ENCODE measurements at places on chromosomes 7 and 10. TPM values are rescaled to one million over a fixed set of nuclear protein-coding genes. Genes with fewer than 3 reads are reported as not detected.

The GHRHR gene
- total RNA-seq = not detected

GRCh38 chr10:95214369-95214768 is 20.3 kb downstream of the ACSM6 start:
- DNase-seq = no peak

The PNLIPRP2 gene
- total RNA-seq = not detected

The IRF5 gene
- total RNA-seq = 1.8 TPM

DNA sequence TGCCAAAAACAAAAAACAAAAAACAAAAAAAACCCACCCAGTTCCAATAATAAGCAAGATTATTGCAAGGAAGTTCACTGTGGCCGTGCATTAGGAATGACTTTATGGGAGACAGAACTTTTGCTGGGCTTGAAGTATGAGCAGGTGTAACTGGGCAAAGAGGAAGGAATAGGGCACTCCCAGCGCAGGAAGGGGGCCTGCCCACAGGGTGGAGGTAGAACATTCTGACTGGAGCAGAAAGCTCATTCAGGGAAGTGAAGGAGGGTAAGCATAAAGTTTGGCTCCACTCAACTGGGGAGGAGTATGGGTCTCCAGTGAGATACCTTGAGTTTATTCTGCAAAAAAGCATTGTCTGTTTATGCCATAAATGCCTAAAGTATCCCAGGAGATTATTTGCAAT is 42.1 kb upstream of the WIPF3 start:
- DNase-seq = no peak

- DNase-seq = no peak
Measured at GRCh38 chr10:32943395-32943794, 14.6 kb downstream of the ITGB1 start.

- no peak for DNase-seq
Measured at GRCh38 chr7:44149571-44150465, 8.7 kb upstream of the MYL7 start.

The BMI1 gene
- total RNA-seq = 65.4 TPM

The VENTX gene
- total RNA-seq = 0.11 TPM

The NUTM2A gene
- 1.2 TPM for total RNA-seq

The BEND7 gene
- not detected for total RNA-seq

- DNase-seq = no peak
Measured at GRCh38 chr10:107692072-107692471, 527.6 kb upstream of the SORCS1 start.

The CXCL12 gene
- total RNA-seq = not detected

The SMKR1 gene
- 0.22 TPM for total RNA-seq
